Activated CD4-positive, alpha-beta T cell treated with anti-CD3 and anti-CD28 coated beads, Interleukin-2, Interleukin-6, amounts not matched to agents 100 ng/mL and 50 ng/mL, durations not matched to agents 16 hours and 8 hours (primary cell): ENCODE measurements at places on chromosomes 3 and 15.

- DNase-seq: no peak
These were observed 209.9 kb upstream of the SEMA6D start for GRCh38 chr15:47507221-47507985.

GRCh38 chr15:74610302-74610951 lies 5.2 kb upstream of the CLK3 start:
- DNase-seq: no peak

DNA sequence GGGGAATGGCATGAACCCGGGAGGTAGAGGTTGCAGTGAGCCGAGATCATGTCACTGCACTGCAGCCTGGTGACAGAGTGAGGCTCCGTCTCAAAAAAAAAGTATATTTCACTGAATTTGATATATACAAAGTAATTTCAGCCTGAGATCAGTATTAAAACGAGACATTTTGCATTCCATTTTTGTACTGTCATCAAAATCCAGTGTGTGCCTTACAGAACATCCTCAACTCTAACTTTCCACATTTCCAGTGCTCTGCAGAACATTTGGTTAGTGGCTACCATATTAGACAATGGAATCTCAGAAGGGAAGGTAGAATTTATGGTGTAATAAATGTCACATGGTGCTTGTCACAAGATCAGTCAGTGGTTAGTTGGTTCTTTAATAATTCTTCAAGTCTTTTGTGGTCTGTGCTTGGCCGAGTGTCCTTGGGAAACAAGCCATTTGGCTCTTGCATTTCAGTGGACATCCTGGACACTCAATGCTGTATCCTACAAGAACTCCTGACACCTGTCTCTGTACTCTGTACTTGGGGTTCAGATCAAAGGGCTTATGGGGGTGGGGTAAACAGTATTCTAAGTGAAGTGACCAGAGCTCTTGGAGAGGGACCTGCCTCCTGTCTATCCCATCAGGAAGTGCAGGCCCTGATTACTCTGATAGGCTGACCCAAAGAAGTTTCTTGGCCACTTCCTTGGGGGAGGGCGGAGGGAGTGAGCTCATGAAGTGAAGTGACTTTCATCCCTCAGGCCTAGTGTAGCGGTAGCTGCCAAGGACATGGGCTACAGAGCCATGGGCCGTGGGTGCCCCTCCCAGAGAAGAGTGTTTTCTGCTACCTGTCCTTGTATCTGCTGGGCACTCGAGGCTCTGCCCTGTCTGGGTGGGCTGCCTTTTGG lies 3.7 kb downstream of the ACVR2B start:
- no peak for DNase-seq

GRCh38 chr15:25445412-25445811 lies 6.6 kb upstream of the UBE3A start:
- no peak for DNase-seq

DNA sequence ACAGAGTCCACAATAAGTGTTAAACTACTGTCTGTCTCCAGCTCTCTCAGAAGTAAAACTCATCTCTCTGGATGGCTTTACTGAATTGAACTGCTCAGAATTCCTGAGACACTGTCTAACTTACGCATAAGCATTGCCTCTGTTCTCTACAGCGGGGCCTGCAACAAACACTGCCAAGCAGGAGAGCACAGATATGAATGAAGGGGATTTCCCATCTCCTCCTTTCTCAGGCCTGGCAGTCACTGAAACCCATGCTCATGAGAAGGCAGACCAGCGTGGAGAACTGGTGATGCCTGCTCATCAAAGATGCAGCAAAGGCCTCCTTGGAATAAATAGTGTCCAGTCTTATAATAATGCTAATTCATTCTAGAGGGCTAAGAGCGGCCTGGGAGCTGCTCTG lies 10.3 kb downstream of the RASGRP1 start:
- peak; percentile 77 for DNase-seq

DNA sequence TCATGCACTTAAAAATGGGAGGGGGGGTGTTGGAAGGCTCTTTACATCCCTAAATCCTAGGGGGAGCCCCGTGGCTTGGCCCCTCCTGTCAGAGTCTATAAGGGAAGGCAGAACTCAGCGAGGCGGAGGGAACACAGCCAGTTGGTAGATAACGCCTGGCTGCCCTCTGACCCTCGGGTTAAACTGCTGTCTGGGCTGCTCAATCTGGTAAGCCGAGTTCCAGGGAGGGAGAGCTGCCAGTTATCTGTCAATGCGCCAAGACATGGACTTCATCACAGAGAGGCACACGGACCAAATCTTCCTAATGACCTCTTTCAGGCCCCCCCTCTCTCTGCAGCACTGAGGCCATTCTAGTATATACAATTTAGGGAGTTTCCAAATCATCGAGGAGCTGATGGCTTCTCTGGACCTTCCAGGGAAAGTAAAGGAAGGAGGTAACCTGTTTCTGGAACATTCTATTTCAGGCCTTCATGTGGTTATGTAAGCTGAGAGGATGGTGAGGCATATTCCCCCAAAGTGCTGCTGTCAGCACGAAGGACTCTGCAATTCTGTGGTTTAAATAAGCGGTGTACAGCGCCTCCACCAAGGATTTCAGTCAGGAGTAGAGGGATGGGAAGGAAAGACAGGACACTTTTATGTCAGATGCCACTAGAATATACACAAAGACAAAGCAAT lies 349.0 kb downstream of the MCTP2 start:
- DNase-seq: no peak

- DNase-seq: peak; percentile 59
These were observed 395 bp downstream of the ZFAND6 start for GRCh38 chr15:80059786-80060355.

- DNase-seq: no peak
These were observed 753 bp downstream of the EPHB1 start for GRCh38 chr3:134795746-134796280.

GRCh38 chr15:77144492-77145070 lies 73.7 kb upstream of the TSPAN3 start:
- DNase-seq: no peak

DNA sequence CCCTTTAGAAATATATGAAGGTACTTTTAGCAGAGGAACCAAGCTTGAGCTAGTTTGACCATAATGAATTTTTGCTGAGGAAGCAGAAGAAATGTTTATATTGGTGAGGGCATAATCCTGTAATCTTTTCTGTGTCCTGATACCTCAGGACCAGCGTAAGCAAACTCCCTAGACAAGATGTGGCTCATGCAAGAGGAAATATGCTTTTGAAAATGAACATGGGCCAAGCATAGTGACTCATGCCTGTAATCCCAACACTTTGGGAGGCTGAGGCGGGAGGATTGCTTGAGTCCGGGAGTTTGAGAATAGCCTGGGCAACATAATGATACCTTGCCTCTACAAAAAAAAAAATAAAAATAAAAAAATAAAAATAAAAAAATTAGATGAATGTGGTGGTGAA lies 78.5 kb downstream of the PPARG start:
- no peak for DNase-seq

DNA sequence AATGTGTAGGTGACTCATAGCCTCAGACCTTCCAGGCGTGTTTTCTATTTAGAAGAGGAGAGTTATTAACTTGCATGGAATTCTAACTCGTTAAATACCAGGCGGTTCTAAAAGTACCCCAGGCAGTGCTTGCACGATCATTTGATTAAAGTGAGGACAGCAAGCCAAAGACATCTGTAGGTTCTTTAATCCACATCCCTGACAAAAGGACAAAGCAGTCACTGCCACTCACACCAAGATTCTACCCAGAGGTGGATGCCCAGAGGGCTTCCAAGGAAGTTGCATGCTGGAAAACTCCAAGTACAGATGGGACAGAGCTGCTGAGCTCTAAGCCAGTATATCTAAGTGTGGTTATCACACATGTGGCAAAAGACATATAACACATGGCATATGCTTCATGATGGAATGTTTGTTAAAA lies 372.1 kb downstream of the ROBO2 start:
- no peak for DNase-seq

GRCh38 chr15:100613208-100613607 lies 10.8 kb downstream of the ASB7 start:
- no peak for DNase-seq

DNA sequence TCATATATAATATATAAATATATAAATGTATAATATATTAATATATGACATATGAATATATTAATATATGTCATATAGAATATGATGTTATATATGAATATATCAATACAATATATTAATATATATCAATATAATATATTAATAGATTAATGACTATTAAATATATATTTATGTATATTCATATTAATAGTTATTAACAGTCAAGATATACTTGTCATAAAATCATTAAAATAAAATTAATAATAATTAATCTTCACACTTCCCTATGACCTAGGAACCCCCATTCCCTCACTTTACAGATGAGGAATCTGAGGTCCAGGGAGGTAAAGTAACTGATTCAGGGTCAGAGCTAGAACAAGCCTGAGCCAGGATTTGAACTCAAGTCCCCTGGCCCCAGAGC lies 70.6 kb upstream of the SLC6A11 start:
- no peak for DNase-seq

- DNase-seq: no peak
These were observed 517.0 kb downstream of the SQOR start for GRCh38 chr15:46151786-46152185.

DNA sequence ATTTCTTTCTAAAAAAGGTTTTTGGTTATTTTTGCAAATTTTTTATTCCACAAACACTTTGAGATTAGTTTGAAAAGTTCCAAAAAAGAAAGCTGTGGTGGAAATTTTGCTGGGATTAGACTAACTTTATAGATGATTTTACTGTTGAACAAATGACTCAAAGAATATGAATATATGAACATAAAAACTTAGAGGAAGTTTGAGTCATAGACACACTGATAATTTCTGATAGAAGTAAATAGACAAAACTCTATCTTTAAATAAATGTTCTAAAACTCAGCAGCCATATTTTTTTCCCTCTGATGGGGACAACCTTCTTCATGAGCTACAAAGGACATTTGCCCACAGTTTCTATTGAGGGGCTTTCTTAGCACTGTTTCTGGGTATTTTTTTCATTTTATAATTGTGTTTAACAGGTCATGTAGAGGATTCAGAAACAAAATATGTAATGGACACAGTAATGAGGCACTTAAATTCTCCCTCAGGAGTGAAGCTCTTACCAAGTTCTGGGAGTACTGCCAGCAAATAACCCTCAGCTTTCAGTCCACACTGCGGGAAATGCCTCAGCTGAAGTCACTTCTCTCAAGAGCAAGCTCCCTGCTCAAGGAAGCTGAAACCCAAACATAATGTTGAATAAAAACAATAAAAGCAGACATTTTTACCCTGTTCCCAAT lies 157.6 kb downstream of the NFKBIZ start:
- DNase-seq: no peak

GRCh38 chr3:169478566-169479313 lies 184.8 kb downstream of the MECOM start:
- DNase-seq: no peak

- no peak for DNase-seq
These were observed 701.3 kb downstream of the EPHA3 start for GRCh38 chr3:89808680-89809197.

DNA sequence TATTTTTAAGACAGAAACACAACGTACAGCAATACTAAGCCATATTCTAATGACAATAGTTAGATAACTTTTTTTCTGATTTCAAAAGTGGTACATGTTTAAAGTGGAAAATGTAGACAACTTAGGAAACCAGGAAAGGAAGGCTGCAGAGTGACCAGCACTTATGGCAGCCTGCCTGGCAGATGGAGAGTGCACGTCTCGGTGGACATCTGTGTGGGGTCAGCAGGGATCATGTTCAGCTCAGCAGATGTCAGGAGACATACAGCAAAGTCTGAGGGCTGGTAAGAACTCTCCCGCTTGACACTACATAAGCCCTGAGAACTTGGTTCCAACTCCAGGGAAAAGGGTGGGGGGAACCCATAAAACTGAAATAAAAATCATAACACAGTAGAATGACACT lies 128.6 kb upstream of the ADPGK start:
- no peak for DNase-seq

GRCh38 chr15:51460796-51461195 lies 119.3 kb downstream of the GLDN start:
- no peak for DNase-seq

- DNase-seq: no peak
These were observed 5.4 kb downstream of the TGFBR2 start for GRCh38 chr3:30611613-30612436.

GRCh38 chr3:15535732-15536131 lies 14.2 kb upstream of the COLQ start:
- DNase-seq: peak; percentile 62

DNA sequence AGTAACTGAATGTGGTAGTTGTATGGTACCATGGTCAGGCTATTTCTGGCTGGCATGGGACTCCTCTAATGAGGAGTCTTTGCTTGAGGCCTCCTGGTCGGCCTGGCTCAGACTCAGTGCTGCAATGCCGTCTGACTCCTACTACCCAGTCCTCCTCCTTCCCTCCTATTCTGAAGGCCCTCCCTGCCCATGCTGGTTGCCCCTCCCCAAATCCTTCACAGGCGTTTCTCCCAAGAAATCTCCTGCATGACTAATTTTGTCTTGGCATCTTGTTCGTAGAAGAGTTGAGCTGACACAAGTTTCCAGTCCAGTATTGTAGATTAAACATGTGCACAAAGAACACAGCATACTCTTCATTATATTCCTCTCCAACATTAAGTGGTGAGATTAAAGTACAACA lies 115.5 kb downstream of the NFKBIZ start:
- no peak for DNase-seq
